ENCODE measurements at places on chromosomes 4 and X. TPM values are rescaled to one million over a fixed set of nuclear protein-coding genes. Genes with fewer than 3 reads are reported as not detected.
A peak's percentile ranks its signal among the peaks of the same experiment; 100 is the strongest.

ANTXR2 gene
- total RNA-seq = 176 TPM

PCSK1N gene
- 2.0 TPM for total RNA-seq

GPR34 gene
- not detected for total RNA-seq

NAA11 gene
- not detected for total RNA-seq

TMPRSS11E gene
- 1.3 TPM for total RNA-seq

IGSF1 gene
- total RNA-seq = 1.1 TPM

GRCh38 chr4:4792466-4792865, 67.0 kb upstream of the MSX1 start:
- no peak for DNase-seq

DNA sequence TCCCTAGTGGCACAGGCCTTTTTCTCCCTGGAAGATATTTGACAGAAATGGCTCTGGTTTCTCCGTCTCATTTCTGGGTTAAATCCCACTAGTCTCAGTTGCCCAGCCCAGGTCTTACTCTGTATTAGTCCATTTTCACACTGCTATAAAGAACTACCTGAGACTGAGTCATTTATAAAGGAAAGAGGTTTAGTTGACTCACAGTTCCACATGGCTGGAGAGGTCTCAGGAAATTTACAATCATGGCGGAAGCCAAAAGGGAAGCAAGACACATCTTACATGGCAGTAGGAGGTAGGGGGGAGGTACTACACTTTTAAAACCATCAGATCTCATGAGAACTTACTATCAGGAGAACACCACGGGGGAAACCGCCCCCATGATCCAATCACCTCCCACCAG, 81.9 kb downstream of the FHDC1 start:
- DNase-seq = no peak

DNA sequence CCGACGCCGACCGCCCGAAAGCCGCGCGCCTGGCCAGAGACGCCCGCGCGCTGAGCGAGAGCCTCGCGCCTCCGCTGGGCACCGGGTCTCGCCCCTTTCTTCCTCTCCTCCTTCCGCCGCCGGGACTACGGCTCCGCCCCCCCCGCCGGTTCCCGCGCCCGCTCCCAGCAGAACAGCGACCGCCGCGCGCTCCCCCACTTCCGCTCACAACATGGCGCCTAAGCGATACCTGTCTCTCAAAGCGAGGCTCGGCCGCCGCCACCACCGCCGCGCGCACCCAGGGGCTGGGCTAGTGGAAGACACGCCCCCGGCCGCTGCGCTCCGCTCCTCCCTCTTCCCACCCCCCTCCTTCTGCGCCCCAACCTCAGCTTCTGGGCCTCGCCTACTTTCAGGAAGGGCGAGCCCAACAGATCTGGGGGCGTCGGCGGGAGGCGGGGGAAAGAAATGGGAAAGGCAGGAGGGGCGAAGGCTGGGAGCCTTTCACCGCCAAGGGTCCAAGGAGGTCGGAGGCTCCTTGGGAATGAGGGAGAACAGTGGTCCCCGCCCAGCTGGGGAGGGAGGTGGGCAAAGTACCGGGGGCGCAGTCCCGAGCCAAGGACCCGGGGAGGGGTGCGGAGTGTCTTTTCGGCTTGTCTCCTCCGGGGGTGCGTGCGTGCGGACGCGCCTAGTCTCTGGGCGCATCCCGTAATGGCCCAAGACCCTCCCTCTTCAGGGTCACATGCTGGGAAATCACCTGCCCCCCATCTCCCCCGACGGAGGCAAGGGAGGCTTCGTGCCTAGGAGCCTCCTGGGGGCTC, at the start of gene RPS6KA3:
Gene RPS6KA3, minus strand, starts transcription at position 100 of the 797 bp plus-strand sequence. CDS start 277 bp downstream, outside the sequence.
- peak; percentile 77 for DNase-seq

GRCh38 chrX:153334654-153335295, 822 bp downstream of the ZNF275 start:
- no peak for DNase-seq

DNA sequence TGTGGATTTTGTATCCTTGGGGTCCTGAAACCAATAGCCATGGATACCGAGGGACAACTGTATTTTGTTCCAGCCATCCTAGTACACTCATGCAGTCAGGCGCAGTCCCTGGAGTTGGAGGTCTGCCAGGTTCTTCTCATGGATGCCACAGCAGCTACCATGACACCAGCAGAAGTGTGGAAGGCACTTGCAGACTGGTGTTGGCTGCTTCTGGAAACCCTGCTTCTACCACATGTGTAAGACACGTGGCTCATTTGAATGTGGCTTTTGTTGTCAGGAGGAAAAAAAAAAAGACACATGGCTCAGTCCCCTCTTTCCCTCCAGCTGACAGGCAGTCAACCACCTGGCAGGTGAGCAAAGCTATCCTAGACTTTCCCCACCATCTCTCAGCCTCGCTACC, 19.4 kb downstream of the DRD5 start:
- DNase-seq = no peak

- no peak for DNase-seq
These were observed 44.2 kb upstream of the ZNF827 start for GRCh38 chr4:145982791-145983190.

DNA sequence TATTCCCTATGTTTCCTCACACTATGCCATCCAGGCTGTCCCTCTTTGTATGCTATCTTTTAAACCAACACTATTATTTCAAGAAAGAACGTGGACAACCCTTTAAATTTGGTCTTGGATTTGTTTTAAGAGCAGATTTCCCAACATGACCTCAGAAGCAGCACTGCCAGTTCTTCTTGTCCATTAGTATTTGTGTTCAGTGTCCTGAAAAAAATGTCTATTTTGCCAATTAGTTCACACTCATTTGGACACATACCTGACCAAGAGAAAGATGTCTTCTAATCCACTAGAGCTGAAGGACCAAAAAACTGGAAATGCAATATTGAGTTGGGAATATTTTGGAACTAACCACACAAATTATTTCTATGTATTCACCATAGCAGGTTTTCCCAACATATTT, 223.2 kb upstream of the CNKSR2 start:
- DNase-seq = no peak

- DNase-seq = peak; percentile 16
These were observed 147.4 kb downstream of the SMIM20 start for GRCh38 chr4:26061248-26061986.

GRCh38 chrX:150361777-150362351, 1.3 kb upstream of the MAMLD1 start:
- DNase-seq = peak; percentile 3

- DNase-seq = no peak
These were observed 23.5 kb downstream of the SPCS3 start for GRCh38 chr4:176343286-176343685.

DNA sequence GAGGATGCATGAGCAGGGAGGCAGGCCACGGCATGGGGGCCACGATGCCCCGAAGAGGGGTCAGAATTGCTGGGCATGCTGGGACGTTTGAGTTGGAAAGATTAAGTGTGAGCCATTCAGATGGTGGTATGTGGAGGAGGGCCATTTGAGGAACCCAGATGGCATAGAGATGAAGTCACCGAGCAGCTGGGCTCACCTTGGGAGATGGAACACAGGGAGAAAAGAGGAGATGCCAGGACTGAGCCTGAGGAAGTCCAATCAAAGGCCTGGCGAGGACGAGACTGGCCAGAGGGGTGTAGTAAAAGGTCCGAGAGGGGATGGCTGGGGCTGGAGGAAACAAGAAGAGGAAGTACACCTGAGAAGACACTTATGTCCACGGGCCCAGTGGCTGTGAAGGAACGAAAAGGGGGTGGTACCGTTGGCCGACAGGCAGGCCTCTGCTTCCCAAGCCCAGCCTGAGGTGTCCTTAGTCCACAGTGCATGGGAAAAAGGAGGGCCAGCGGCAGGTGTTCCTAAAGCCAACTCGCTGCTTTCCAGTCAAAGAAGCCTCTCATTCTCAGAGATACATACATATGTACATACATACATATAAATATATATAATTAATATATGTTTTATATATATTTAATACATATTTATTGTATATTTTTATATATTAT, 54.6 kb upstream of the CLCN4 start:
- no peak for DNase-seq

Measured in endothelial cell (in vitro differentiated cells).